ENCODE measurements at places on chromosomes 3 and 15.

DNA sequence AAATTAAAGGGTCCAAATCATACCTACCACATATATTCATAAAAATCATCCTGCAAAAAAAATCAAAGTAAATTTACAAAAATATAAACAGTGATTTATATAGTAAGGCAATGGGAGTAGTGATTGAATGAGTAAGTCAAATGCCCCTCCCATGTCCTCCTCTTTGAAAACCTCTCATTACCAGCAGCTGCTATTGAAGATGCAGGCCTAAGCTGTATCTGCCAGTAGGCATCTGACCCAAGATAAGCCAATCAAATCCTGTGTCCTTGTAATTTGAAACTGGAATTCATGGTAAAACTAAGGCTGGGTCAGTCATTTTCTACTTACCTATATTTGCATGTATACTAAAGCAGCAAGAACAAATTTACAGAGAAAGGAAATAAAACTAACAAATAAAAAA, 60.4 kb upstream of the POU1F1 start:
- DNase-seq = peak; percentile 64

GRCh38 chr15:38796589-38796988, 232.0 kb upstream of the RASGRP1 start:
- DNase-seq = no peak

DNA sequence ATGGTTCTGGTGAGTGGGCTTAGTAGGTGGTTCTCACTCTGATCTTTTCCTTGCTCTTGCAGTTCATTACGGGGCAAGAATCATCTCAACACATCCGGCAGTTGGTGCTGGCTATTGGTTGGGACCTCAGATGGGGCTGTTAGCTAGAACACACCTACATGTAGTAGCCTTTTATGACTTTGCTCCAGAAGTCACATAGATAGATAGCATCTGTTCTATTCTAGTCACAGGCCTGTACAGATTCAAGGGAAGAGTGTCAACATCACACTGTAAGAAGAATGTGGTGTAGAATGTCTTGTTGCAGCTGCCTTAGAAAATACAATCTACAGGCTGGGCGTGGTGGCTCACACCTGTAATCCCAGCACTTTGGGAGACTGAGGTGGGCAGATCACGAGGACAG, 15.1 kb downstream of the RAB5A start:
- no peak for DNase-seq

- DNase-seq = no peak
Measured at GRCh38 chr3:23979569-23979968, 34.5 kb downstream of the NR1D2 start.

DNA sequence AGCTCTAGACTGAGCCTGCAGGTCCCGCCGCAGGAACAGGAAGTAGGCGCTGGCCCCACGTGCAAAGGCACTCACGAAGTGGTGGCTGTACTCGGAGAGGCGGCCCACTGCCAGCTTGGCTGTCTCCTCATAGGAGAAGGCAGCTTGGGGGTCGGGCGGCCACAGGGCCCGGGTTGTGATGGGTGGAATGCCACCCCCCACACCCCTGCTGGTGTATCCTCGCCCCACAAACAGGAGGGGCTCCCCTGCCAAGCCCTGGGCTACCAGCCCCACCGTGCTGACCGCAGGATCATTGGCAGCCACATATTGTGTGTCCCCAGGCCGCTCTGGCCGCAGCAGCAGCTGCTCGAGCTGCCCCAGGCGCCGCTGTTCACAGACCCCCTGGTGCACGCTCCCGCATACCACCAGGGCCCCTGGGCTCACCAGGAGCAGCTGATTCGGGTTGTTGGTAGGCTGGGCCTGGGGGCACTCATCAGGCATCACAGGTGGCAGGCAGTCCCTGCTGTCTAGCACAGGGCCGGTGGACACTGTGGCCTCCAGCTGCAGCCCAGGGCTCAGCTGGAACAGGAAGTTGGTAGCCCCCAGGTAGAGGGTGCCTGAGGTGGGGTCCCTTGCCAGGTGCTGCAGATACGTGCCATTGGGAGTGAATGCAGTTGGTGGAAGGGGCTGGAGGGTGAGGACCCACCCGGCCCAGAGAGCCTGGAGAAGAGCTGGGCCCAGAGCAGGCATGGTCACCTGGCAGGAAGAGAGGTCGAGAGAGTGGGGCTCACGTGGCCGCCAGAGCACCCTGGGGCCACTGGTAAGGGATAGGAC, 5.8 kb downstream of the PLXNB1 start:
- DNase-seq = no peak

- no peak for DNase-seq
Measured at GRCh38 chr3:130543322-130543721, 26.3 kb downstream of the COL6A6 start.

- no peak for DNase-seq
Measured at GRCh38 chr3:136612512-136612911, 139.7 kb downstream of the STAG1 start.

- DNase-seq = no peak
Measured at GRCh38 chr15:31338318-31338878, 11.8 kb downstream of the KLF13 start.
